T-cell (primary cell): ENCODE measurements at places on chromosomes 3 and 15. TPM values are rescaled to one million over a fixed set of nuclear protein-coding genes. Genes with fewer than 3 reads are reported as not detected.

CMTM8 gene
- 10.3 TPM for total RNA-seq

GTF2A2 gene
- total RNA-seq: 53.3 TPM

DNA sequence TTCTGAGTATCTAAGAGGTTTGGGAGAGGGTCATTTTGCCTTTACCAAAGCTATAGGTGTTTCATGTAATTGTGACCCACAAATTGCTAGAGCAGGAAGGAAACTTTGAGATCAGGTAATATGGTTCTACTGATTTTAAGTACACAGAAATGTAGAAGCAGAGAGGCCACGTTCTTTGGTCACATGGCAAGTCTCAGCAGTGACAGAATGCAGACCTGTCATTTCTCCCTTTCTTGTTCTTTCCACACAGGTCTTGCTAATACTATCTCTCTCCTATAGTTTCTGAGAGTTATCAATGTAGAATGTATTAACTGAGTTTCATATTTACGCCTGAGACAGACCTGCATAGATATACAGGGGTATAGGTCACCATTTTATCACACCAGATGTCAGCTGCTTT is 10.9 kb upstream of the RTP1 start:
- H3K4me3 ChIP-seq: no peak overlapping the region
- DNase-seq: no peak
- H3K27me3 ChIP-seq: no peaks in the 10 kb centered on the region
- H3K4me1 ChIP-seq: no peaks in the 10 kb centered on the region
- no peak overlapping the region for H3K27ac ChIP-seq
- H3K36me3 ChIP-seq: no peaks in the 10 kb centered on the region

- H3K4me1 ChIP-seq: no peaks in the 10 kb centered on the region
- no peak for DNase-seq
- H3K36me3 ChIP-seq: no peaks in the 10 kb centered on the region
- no peak overlapping the region for H3K4me3 ChIP-seq
- no peak overlapping the region for H3K27ac ChIP-seq
These were observed 32.0 kb downstream of the ST8SIA2 start for GRCh38 chr15:92425578-92426225.

DNA sequence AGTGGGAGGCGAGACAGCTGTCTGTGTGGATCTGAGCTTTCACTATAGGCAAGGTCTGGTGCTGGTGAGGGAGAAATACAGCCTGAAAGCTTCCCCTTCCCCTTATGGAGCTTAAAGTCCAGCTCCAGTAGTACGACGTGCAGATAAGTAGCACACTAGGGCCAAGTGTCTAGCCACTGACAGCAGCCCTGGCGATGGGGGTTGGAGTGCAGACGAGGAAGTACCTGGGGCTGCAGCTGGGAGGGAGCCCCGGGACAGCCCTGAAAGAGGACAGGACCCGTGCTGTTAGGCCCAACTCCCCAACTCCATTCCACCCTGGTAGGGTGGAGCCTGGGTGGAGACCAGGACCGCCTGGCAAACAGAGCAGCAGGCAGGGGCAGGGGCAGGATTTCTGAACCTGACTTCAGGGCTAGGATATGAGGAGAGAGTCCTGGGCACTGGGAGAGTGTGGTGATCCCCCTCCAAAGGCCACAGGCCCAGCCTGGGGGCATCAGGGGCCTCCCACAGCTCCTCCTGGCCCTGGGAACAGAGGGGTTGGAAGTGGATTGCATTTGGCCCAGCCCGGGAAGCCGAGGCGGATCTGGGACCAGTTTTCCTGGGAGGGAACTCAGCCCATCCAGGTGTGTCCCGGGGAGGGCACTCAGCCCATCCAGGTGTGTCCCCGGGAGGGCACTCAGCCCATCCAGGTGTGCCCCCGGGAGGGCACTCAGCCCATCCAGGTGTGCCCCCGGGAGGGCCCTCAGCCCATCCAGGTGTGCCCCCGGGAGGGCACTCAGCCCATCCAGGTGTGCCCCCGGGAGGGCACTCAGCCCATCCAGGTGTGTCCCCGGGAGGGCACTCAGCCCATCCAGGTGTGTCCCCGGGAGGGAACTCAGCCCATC is 42.8 kb downstream of the BDH1 start:
- H3K4me3 ChIP-seq: no peak overlapping the region
- no peak for DNase-seq
- H3K4me1 ChIP-seq: no peaks in the 10 kb centered on the region

DNA sequence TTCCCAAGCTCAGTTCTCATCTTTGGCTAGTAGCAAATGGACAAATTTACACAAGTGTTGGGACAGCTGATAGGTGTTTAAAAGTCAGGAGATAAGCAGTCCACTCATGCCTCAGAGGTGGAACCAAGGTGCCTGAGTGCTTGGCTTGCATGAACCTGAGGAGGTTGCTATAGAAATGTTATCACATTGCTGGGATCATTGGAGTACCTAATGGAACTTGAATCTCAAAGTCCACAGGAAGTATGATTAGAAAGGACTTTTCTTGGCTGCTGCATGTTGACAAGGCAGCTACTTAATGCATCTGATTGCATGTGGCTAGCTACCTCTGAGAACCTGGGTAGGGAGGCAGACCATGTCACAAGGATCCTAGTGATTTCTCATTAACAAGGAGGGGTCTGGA is 39.5 kb upstream of the C3orf80 start:
- no peaks in the 10 kb centered on the region for H3K36me3 ChIP-seq
- H3K27ac ChIP-seq: no peak overlapping the region
- no peaks in the 10 kb centered on the region for H3K4me1 ChIP-seq
- no peak for DNase-seq

DUOXA1 gene
- total RNA-seq: 1.6 TPM

DNA sequence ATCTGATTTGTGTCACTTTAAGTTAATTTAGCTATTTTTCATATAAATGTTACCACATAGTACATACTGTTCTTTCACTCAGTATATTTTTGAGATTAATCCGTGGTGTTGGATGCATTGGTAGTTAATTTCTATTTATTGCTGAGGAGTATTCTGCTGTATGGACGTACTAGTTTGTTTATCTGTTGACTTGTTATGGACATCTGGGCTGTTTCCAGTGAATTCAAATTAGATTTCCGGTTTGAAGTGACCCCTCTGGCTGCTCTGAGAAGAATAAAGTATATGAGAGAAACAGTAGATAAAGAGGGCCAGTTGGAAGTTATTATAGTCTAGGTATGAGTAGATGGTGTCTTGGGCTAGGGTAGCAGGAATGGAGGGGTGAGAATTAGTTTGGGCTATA is 15.6 kb downstream of the KAT2B start:
- H3K27me3 ChIP-seq: no peaks in the 10 kb centered on the region
- no peaks in the 10 kb centered on the region for H3K4me1 ChIP-seq
- H3K36me3 ChIP-seq: no peaks in the 10 kb centered on the region

- no peaks in the 10 kb centered on the region for H3K4me1 ChIP-seq
- H3K27ac ChIP-seq: no peak overlapping the region
- no peak for DNase-seq
- no peaks in the 10 kb centered on the region for H3K36me3 ChIP-seq
These were observed 135.3 kb downstream of the DIPK2A start for GRCh38 chr3:144106970-144107369.

DNA sequence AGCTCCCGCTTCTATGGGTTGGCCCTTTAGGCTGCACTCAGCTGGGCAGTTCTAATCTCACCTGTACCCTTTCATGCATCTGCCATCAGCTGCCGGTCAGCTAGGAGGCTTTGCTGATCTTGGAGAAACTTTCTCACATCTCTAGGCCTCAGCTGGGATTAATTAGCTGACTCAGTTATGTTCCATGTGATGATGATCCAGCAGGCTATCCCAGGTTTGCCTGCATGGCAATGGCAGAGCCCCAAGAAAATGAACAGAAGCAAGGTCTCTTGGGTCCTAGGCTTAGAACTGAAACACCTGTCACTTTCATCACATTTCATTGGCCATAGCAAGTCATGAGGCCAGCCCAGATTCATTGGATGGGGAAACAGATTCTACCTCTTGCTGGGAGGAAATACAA is 304.6 kb upstream of the TBC1D5 start:
- H3K27ac ChIP-seq: no peak overlapping the region
- H3K4me1 ChIP-seq: no peaks in the 10 kb centered on the region
- no peak for DNase-seq
- no peaks in the 10 kb centered on the region for H3K36me3 ChIP-seq

- H3K36me3 ChIP-seq: no peaks in the 10 kb centered on the region
- H3K27ac ChIP-seq: no peak overlapping the region
- H3K27me3 ChIP-seq: no peaks in the 10 kb centered on the region
These were observed 28.5 kb upstream of the KCTD6 start for GRCh38 chr3:58463181-58463941.

SLC25A20 gene
- 9.4 TPM for total RNA-seq

DNA sequence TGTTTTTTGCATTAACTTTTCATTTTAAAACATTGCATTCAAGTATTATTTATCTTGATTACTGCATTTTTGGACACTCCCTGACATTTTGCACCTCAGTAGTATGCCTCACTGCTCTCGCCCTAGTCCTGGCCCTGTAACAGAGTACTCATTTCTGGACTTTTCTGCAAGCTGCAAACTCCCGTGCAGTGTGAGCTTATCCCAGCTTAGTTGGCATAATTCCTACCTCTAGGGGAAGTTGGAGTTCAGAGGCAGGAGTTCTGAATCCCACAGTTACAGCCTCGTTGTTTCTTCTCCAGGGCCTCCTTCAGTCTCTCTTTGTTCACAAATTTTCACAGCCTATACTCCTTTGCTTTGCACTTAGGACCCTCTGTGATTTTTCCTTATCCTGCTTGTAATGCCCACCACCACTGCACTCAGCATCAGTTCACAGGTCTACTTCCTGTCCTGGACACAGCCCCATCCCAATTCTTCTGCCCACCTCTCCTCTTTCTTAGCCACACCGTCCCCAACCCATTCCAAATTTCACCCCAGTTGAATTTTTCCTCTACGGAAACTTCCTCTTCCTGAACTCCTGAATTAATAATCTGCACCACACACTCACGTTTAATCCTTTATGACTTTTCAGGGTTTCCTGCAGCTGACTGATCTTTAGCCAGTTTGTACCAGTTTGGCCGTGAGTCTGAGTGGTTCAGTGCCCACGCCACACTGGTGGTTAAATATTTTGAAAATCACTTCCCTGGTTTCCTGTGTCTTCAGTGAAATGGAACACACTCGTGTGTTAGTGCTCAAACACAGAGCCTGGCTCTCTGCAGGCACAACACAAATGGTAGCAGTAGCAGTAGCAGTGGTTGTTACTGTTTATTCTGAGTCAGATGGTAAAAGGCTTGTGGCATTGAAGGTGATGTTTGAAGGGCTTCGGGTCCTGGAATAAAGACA is 6.3 kb upstream of the CTSH start:
- H3K27ac ChIP-seq: no peak overlapping the region
- H3K27me3 ChIP-seq: no peaks in the 10 kb centered on the region
- peaks cover 7% of the 10 kb centered on the region for H3K4me1 ChIP-seq
- H3K36me3 ChIP-seq: no peaks in the 10 kb centered on the region

GRCh38 chr15:91592567-91592966 is 260.9 kb upstream of the SLCO3A1 start:
- H3K4me1 ChIP-seq: no peaks in the 10 kb centered on the region
- no peak overlapping the region for H3K27ac ChIP-seq
- no peak overlapping the region for H3K4me3 ChIP-seq
- no peak for DNase-seq

NPAP1 gene
- not detected for total RNA-seq

FYTTD1 gene
- 55.6 TPM for total RNA-seq

- H3K27ac ChIP-seq: no peak overlapping the region
- H3K4me3 ChIP-seq: no peak overlapping the region
- H3K36me3 ChIP-seq: no peaks in the 10 kb centered on the region
- no peaks in the 10 kb centered on the region for H3K4me1 ChIP-seq
- DNase-seq: no peak
These were observed 257.7 kb upstream of the UBE2E1 start for GRCh38 chr3:23547905-23548650.

GXYLT2 gene
- total RNA-seq: not detected

PCOLCE2 gene
- not detected for total RNA-seq

GRCh38 chr15:34789326-34789725 is 6.0 kb downstream of the ACTC1 start:
- H3K4me1 ChIP-seq: no peaks in the 10 kb centered on the region
- H3K27me3 ChIP-seq: peaks cover 17% of the 10 kb centered on the region
- no peak overlapping the region for H3K27ac ChIP-seq
- no peak for DNase-seq
- no peaks in the 10 kb centered on the region for H3K36me3 ChIP-seq
- H3K4me3 ChIP-seq: no peak overlapping the region

ADGRG7 gene
- not detected for total RNA-seq

STRIT1 gene
- total RNA-seq: not detected

- no peak overlapping the region for H3K4me3 ChIP-seq
- H3K27ac ChIP-seq: no peak overlapping the region
- no peaks in the 10 kb centered on the region for H3K27me3 ChIP-seq
- H3K4me1 ChIP-seq: no peaks in the 10 kb centered on the region
- H3K36me3 ChIP-seq: no peaks in the 10 kb centered on the region
These were observed 28.0 kb downstream of the KLHDC8B start for GRCh38 chr3:49199239-49199899.

LRRIQ4 gene
- not detected for total RNA-seq
